ENCODE measurements at places on chromosomes 12 and 14.

- DNase-seq: no peak
Measured at GRCh38 chr12:48894271-48894670, 28.6 kb upstream of the RND1 start.

GRCh38 chr14:105398726-105399465 is 558 bp downstream of the TEX22 start:
- no peak for DNase-seq

GRCh38 chr14:103402695-103403094 is 17.5 kb downstream of the MARK3 start:
- no peak for DNase-seq

DNA sequence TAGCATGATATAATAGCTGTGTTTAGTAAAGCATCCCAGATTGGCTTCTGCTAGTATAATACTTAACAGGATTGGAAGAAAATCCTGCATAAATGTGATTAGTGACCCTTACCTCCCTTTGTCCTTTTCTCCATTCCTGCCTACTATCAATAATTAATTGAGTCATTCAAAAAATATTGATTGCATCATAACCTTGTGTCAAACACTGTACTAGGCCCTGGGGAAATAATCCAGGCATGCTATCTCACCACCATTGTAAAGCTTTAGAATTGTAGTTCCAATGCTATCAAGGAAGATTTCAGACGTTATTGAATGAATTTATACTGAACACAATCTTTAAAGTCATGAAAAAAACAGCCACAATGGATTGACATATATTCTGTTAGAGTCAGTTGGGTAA is 378.6 kb upstream of the DDHD1 start:
- DNase-seq: no peak

DNA sequence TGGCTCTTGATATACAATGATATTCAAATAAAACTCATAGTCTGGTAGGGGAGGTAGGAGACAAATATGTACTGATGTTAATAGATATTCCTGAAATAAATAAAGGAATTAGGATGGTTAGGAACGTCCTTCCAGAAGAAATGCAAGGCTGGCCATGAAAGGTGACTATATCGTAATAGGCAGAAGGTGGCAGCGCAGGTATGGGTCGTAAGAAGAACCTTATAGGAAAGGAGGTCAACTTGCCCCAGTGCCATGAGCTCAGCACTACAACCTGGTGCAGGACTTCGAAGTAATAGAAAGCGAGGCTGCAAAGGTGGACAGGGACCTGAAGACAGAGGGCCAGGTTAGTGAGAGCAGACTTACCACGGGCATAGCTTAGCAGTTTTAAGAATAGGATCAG is 55.3 kb upstream of the FGD4 start:
- no peak for DNase-seq

DNA sequence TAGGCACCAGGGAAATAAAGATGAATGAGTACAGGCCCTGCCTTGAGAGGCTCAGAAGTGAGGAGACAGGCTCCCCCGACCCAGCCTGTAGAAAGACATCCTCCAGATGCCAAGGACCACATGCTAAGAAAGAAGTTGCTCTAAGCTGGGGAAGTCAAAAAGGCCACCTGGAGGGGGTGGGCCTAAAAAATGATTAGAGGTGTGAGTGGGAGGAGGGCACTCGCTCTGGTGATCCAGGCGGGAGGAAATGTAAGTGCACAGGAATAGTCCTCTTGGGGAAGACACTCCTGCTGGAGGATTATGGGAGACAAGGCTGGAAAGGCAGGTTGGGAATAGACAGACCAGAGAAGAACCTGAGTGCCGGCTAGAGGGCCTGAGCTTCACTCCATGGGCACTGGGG is 32.2 kb downstream of the SMUG1 start:
- DNase-seq: no peak

DNA sequence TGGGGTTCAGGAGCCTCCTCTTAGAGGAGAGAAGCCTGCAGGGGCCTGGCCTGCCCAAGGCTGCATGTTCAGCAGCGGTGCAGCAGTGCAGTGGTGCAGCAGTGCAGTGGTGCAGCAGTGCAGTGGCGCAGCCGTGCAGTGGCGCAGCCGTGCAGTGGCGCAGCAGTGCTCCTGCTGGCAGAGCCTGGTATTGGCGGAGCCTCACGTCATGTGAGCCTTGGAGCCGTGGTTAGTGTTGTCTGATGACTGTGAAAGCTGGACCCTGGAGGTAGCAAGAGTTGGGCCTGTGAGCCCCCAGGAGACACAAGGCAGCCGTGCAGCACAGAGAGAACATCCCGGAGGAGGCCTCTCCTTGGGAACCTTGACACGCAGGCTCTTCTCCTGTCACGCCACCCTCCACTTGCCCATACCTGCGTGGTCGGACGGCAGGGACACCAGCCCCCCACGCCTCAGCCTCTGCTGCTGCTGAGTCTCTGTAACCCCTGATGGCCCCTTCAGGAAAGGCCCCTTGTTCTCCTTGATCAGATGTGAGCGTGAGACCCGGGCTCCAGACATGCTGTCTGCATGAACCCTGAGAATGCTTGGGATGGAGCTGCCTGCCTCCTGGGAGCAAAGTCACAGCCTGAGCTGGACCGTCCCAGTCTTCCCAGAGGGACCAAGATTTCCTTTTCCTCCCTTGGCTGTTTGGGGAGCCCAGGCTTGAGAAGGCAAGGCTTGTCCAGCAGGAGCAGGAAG is 193.7 kb downstream of the KIF26A start:
- DNase-seq: no peak

DNA sequence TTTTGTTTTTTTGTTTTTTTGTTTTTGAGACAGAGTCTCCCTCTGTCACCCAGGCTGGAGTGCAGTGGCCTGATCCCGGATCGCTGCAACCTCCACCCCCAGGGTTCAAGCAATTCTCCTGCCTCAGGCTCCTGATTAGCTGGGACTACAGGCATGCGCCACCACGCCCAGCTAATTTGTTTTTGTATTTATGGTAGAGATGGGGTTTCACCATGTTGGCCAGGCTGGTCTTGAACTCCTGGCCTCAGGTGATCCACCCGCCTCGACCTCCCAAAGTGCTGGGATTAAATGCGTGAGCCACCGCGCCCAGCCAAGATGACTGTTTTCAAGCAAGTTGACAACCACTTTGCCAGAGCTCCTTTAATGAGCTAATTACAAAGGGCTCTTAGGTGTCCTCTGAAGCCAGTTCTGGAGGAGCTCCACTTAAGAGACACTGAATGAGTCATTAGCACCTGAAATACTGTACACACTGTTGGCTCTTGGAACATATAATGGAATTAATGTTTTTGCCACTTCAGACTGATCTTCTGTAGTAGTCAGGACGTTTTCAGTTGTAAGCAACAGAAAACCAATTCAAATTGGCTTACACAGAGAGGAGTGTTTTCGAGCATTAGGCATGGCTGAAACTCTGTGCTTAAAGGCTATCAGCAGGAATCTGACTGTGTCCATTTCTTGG is 55.4 kb upstream of the MED13L start:
- no peak for DNase-seq

DNA sequence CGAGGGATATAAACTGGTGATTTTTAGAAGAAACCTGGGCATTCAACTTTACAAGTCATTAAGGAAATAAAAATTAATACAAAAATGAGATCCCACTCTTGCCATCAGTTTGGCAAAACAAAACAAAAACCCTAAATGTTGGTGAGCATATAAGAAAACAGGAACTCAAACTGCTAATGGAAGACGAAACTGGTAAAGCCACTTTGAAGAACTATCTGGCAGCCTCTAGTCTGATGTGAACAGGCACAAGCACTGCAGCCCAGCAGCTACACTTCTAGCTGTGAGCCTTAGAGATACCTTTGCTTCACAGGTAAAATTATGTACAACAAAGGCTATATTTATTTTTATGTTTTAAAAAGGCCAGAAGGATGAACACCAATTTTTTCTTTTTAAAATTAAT is 459.6 kb downstream of the ZFP36L1 start:
- DNase-seq: no peak

- DNase-seq: no peak
Measured at GRCh38 chr12:30936036-30936435, 9.5 kb downstream of the TSPAN11 start.

GRCh38 chr14:38887696-38888095 is 215.3 kb downstream of the SEC23A start:
- DNase-seq: no peak

- no peak for DNase-seq
Measured at GRCh38 chr14:45198551-45198950, 54.5 kb downstream of the MIS18BP1 start.

- no peak for DNase-seq
Measured at GRCh38 chr14:64944041-64944440, 1.5 kb upstream of the GPX2 start.

DNA sequence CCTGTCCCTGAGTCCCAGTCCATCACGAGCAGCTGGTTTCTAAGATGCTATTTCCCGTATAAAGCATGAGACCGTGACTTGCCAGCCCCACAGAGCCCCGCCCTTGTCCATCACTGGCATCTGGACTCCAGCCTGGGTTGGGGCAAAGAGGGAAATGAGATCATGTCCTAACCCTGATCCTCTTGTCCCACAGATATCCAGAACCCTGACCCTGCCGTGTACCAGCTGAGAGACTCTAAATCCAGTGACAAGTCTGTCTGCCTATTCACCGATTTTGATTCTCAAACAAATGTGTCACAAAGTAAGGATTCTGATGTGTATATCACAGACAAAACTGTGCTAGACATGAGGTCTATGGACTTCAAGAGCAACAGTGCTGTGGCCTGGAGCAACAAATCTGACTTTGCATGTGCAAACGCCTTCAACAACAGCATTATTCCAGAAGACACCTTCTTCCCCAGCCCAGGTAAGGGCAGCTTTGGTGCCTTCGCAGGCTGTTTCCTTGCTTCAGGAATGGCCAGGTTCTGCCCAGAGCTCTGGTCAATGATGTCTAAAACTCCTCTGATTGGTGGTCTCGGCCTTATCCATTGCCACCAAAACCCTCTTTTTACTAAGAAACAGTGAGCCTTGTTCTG is 41.6 kb downstream of the DAD1 start:
- no peak for DNase-seq

DNA sequence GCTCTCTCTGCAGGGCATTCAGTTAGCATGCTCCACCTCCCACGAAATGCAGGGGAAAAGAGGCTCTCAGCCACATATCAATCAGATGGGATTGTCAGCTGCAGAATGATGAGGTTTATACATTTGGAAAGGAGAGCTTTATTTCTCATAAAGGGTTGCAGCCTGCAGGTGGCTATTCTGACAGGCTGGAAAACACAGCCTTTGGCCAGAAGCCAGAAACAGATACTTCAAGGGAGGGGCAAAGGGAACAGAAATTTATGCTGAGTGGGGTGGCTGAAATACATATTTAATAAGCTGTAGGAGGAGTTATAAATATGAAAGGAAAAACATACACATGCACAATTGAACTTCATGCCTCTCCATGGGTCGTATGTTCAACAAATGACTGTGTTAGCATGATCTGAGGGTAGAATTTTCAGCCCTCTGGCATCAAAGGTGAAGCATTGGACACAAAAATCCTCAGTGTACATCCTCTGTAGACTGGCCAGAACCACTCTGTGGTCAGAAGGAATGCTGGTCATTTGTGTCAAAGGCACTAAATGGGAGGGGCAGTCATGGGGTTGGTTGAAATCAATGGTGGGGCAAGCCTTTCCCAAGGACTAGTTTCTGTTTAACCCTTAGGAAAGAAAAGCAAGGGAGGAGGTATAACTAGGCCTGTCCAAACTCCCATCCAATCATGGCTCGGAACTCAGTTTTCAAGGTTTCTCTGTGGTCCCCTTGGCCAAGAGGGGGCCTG is 62.4 kb downstream of the TMX1 start:
- no peak for DNase-seq

DNA sequence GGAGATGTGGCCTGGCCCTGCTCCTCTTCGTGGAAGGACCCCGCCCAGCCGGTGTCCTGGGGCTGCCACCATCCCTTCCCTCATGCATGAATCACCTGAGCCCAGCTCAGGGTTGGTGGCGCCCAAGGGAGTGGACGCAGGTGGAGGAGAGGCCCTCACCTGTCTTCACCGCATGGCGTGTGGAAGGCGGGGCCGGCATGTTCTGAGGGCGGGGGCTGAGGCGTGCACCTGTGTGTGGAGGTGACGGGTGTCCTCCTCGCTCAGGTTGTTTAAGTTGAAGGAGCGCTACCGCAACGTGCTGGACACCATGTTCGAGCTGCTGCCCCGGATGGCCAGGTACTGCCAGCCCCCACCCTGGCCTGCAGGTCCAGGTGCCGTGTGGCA is 47.0 kb downstream of the SLC8B1 start:
- no peak for DNase-seq

- DNase-seq: peak; percentile 41
Measured at GRCh38 chr12:50979369-50980052, 27.2 kb downstream of the HIGD1C start.

GRCh38 chr14:28596391-28596790 is 170.2 kb upstream of the FOXG1 start:
- no peak for DNase-seq

DNA sequence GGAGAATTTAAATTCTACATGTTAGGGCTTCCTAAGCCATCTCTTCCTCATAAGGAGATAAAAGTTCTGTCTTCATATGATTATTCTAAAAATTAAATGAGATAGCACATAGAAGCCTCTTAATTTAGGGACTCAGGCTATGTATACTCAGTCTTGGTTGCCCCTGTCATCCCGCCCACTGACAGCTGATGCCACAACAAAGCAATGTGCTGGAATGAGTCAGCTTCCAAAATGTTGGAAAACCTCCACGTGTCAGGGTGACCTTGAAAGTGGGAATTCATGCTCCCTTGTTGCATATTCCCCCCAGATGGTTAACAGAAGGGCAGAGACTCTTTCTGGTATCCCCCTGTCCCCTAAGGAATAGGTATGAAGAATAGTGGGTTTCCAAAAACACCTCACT is 238.0 kb upstream of the DDHD1 start:
- no peak for DNase-seq

DNA sequence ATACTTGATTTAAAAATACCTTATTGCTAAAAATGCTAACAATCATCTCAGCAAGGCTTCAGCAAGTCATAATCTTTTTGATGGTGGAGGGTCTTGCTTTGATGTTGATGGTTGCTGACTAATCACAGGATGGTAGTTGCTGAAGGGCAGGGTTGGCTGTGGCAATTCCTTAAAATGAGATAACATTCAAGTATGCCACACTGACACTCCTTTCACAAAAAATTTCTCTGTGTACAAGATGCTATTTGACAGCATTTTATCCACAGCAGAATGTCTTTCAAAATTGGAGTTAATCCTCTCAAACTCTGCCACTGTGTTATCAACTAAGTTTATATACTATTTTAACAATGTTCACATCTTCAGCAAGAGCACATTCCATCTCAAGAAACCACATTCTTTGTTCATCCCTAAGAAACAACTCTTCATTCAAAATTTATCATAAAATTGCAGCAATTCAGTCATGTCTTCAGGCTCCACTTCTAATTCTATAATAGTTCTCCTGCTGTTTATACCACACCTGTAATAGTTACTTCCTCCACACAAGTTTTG is 16.1 kb downstream of the SCAF11 start:
- DNase-seq: no peak

GRCh38 chr12:124685689-124686369 is 118.4 kb upstream of the NCOR2 start:
- DNase-seq: no peak

GRCh38 chr14:72965249-72965648 is 39.0 kb downstream of the DCAF4 start:
- no peak for DNase-seq

DNA sequence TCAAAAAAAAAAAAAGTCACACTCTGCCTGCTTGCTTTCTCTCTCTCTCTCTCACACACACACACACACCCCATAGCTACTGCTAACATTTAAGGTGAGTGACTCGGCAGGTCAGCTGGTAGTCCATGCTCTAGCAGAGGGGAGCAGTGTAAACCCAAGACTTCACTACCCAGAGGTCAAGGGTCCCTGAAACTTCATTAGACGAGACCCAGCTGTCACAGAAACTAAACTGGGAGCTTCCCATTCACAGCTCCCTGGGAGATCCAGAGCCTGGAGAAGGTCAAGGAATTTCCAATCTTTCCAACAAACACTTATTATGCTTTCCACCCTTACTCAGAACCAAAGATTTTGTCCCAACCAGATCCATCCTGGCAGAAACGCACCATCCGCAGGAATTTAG is 33.2 kb downstream of the CKAP4 start:
- DNase-seq: no peak

Data from GM20000 (cell line).